ENCODE measurements at places on chromosomes 1 and 21.

- peak; percentile 66 for DNase-seq
Observed at GRCh38 chr1:110630839-110631663, 24.9 kb upstream of the KCNA2 start.

DNA sequence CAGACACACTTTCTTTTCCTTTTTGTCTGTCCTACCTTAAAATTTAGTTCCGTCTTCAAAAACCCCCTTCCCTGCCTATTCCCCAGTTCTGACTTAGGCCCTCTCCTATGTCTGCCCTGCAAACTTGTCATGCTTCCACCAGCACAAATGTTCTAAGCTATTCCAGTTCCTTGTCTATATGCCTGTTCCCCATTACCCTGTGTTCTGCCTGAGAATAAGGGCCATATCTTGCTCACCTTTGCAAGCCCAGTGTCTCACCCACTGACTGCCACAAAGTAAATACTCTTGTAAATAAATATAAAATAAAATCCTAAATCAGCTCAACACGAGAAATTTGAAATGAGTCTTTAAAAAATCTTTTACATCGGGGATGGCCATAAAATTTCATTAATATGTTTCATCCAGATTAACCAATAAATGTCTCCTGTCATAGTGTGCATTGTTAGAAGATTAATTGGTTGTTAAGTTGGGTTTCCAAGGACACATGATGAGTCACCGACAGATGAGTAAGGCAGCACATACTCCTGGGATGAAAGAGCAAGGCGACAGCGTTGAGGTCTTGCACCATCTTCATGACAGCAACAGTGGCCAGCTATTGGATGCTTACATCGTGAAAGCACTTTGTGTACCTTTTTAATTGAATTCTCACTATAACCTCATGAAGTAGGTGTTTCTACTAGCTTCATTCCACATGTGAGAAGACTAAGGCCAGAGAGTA lies 92.6 kb upstream of the NGF start:
- DNase-seq, result no peak

DNA sequence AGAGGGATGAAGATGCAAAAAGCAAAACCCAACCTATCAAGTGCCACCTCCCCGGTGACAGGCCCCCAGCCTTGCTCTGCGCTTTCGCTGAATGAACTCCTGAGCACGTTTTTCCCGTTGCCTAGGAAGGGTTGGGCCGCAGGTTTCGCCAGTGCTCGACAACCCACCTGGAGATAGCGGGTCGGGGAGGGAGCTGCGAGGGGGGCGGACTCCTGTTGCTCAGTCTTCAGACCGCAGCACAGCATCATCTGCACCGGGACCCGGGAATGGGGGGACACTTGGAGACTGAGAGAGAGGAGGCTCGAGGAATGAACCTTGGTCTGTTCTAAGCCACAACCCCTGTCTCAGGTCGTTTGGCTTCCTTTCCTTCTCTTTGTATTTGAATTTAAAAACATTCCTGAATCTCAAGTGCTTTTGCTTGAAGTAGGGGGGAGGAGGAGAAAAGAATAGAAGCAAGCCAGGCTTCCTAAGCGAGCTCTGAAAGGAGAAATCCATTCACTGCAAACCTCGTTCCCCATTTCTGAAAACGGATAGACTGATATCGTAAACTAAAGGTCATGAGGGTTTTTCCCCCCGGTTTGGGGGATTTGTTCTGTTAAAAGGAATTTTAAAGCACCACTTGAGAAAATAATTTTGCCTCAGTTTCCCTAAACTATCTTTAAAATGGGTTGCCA lies 1.2 kb downstream of the AK5 start:
- DNase-seq, result peak; percentile 7

GRCh38 chr21:37904856-37905255 lies 11.4 kb downstream of the KCNJ6 start:
- DNase-seq, result no peak

DNA sequence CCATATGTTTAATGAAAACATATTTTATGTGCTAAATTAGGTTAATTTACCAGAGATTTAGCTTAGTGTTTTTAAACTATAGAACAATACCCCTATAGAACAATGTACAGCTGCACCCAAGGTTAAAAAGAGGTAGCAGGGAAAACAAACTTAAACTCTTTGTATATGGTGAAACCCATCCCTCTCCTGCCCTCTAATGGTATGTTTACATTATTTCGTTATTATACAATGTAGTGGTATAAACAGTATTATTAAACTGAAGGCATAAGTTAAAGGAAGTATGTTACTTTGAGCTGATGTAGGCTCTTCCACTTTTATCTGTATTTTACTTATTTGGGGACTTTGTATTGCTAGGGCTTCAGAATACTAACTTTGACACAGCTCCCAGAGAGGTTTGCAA lies 16.7 kb upstream of the ZYG11A start:
- DNase-seq, result no peak

DNA sequence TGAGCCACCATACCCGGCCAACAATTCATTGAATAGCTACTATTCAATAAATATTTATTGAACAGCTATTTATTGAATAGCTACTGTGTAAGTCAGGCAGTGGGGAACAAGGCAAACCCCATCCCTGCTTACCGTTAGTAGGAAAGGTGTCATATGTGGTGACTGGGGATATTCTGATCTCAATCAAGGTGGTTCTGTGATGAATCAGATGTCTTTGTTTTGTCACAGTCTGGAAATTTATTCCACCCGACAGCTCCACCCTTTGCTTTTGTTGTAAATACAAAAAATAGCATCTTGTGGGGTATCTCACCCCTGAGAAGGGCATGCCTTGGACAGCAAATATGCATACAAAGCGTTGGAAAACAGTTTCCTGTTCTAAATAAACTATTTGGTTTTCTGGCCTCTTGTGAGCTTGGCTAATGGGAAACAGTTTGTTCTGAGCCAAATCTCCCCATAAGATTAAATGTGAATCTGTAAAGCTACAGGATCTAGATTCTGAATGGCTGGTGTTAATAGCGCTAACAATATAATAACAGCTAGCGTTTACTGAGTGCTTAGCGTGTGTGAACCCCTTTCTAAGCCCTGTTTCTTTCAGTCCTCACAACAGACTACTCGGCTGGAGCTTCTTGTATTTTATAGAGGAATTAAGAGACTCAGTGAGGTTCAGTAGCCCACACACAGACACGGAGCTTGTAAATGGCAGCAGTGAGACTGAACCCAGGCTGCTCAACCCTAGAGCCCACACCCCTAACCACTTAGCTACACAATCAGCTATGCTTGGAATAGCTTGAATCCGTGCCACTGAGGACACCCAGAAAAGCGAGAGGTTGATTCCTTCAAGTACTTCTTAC lies 5.5 kb downstream of the PDPN start:
- DNase-seq, result no peak

GRCh38 chr1:119220991-119221390 lies 80.5 kb upstream of the WARS2 start:
- no peak for DNase-seq

DNA sequence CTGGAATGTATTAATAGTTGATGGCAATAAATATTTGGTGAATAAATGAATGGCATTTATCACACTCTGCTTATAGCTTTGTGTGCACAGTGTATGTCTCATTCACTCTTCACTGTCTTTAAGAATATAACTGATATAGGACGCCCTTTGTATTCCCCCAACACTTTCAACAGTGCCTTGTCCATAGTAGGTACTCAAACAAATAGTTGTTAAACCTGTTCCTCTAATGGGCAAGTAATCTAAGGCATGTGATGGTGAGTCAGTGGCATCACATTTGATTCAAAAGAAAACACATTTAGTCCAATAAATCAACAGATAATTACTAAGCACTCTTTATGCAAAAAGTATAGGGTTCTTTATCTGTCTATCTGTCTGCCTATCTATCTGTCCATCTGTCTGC lies 11.2 kb upstream of the RXRG start:
- no peak for DNase-seq

DNA sequence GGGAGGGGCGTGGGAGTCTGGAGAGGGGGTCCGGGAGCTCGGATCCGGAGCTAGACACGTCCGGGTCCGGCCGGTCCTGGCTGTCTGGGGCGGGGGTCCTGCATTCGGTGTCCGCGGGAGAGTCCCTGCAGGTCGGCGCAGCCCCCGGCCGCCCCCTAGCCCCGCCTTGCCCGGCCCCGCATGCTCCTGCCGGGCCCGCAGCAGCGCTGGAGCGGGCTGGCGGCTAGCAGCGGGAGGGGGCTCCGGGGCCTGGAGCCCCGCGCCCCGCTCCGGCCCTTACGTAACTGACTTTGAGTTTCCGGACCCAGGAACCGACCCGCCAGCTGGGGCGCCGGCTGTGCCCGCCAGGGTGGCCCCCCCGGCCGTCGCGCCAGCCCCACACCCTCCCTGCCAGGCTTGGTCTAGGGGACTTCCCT lies 26.9 kb upstream of the EPB41 start:
- DNase-seq, result no peak

All from activated CD8-positive, alpha-beta memory T cell treated with anti-CD3 and anti-CD28 coated beads for 48 hours (primary cell).